ENCODE measurements at places on chromosomes 1 and 21.

- ATAC-seq: no peak
Measured at GRCh38 chr1:172162236-172162635, 258.2 kb upstream of the C1orf105 start.

GRCh38 chr1:163395790-163396189 lies 74.0 kb downstream of the NUF2 start:
- ATAC-seq: no peak

DNA sequence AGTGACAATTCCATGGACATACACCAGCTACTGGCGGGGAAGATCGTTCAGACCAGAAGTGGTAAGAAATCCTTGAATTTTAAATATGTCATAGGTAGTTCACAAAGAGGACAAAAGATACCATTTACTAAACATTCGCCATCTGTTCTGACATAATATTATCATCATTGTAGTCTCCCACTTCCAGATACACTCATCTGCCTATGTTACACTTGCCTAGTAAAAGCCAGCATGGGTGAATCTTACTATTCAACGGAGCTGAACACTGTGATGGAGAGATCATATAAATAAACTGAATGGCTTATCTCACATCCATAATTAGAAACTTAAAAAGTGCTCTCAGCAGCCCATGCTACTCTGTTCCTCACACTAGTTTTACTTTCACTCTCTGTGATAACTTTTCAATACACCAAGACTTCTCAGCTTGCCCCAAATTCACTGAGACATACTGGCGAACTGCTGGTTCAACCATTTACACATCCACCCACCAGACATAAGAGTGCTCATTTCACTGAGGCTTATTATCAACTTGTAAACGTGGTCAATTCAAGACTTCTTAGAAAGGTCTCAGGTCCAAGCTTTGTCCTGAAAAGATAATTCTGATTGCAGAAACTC lies 463 bp upstream of the PRRC2C start:
- ATAC-seq: peak; percentile 62

DNA sequence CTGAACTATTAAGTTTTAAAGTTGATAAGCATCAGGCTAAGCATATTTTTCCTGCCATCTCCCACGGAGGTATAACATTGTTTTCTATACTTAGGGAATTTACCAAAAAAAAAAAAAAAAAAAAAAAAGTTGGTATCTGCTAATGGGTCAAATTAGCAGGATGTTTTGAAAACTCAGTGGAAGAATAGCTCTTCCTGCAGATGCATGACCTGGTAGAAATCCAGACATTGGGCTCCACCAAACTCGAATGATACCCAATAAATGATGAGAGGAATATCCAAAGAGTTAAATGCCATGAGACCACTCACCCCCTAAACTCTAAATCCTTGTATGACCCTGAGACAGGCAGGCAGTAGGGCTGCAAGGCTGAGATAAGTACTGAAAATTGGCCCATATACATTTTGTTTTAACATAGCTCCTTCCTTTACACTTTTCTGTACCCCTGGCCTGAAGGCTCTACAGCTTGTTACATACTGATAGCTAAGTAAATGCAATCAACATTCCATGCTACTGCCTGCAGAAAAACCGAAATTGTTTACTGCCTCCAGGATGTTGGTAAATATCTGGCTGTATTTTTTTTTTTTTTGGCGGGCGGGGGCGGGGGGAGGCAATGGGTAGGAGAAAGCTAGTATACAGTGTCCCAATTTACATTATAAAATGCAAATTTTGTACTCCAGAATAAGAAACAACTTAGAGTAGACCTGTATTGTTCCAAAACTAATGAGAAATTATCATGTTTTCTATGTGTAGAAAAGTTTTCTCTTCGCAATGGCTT lies 57.6 kb downstream of the NFIA start:
- no peak for ATAC-seq

- ATAC-seq: no peak
Measured at GRCh38 chr21:32496568-32496967, 84.1 kb downstream of the EVA1C start.

GRCh38 chr1:24105368-24106160 lies 6.4 kb downstream of the MYOM3 start:
- ATAC-seq: no peak

Data from SK-N-SH treated with all-trans-retinoic acid at 6 μM for 48 hours (cell line).